ENCODE measurements at places on chromosomes 2 and 18.
A peak's percentile ranks its signal among the peaks of the same experiment; 100 is the strongest.

DNA sequence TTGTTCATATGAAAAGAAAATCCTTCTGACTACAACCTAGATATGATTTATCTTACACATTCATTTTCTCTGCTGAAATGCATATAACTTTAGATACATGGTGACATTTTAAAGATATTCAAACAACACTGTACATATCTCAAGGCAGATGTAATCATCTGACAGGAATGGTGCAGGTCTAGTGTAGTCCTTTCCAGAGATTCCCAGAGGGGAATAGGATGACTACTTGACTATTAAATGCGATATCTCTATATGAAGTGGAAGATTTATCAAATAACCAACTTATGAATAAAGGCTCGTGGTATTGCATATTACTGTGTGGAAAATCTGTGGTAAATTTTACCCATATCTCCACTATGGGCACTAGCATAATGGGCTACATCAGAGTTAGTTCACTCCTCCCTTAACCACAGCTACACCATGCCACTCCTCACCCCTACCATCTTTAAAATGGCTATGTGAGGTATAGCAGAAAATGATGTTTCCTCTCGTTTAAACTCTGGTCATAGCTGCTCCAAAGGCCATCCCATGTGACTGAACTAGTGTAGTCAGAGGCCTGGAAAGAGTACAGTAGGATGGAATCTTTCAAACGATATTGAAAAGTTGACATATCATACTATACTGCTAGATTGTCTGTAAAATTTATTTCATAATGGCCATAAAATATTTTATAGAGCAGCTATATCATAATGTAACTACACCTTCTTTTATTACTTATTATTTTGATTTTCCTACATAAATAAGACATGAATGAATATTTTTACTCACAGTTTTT is 9.1 kb upstream of the ITPRID2 start:
- no peak for DNase-seq

GRCh38 chr2:64485961-64486360 is 32.0 kb downstream of the LGALSL start:
- no peak for DNase-seq

GRCh38 chr2:37324536-37324785 is 172 bp downstream of the PRKD3 start:
- no peak for DNase-seq

GRCh38 chr2:213261715-213262114 is 22.5 kb upstream of the SPAG16 start:
- peak; percentile 45 for DNase-seq

DNA sequence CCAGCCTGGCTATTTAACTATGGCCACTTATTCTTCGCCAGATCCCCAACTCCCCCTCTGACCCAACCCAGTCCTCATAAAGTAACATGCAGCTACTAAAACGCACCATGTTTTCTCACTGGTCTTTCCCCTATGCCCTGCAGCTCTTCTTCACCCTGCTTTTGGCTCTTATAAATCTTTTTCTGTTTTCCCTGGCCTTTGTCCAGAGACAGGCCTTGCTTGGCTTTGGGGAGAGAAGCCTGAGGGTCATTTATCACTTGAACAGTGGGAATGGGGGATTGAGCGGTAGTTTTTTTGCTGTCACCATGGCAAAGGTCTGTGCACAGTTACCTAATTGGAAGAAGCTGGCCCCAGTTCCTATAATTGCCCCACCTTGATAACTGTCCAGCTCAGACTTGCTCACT is 202.9 kb upstream of the NT5C1B start:
- DNase-seq: no peak

DNA sequence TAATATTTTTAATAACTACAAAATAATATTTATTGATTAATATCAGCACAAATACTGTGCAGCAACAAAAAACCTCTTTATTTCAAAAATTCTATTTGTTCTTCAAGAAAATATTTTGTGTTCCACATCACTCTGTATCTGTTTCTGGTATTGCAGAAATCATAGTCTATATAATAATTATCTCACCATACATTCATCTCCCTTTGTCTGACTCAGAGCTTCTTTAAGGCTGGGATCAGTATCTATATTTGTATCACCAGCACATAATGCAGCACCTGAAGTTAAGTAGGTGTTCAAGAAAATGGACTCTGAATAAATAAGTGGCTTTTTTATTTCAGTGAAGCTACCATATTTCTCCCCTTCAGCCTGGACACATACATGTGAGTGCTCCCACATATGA is 1.6 kb upstream of the MARCHF4 start:
- DNase-seq: no peak

- no peak for DNase-seq
These were observed 199.6 kb upstream of the LRP1B start for GRCh38 chr2:142330458-142330857.

GRCh38 chr2:109284826-109285225 is 155.8 kb downstream of the SH3RF3 start:
- DNase-seq: no peak

GRCh38 chr18:6088432-6088831 is 193.1 kb upstream of the TMEM200C start:
- DNase-seq: no peak
